Ovary (tissue), 10 donors: ENCODE measurements at places on chromosomes 2 and 18.

GRCh38 chr18:68714366-68714711 lies 569 bp downstream of the TMX3 start:
- DNase-seq, result no peak

DNA sequence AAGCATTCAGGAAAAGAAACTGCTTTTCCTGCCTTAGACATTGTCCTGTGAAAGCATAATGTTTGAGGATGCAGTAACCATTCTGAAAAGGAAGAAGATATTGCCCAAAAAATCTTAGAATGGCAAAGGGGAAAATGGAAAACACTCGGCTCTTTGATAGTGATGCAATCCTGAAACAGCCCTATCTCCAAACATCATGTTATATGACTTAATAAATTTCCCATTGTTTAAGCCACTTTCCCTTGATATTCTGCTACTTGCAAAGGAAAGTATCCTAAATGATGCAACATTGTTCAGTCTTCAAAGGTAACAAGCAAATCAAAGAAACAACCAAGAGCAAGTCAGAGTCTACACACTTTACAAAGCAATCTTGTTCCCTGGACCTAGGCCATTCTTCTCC lies 78.5 kb downstream of the EXOC6B start:
- no peak for DNase-seq

DNA sequence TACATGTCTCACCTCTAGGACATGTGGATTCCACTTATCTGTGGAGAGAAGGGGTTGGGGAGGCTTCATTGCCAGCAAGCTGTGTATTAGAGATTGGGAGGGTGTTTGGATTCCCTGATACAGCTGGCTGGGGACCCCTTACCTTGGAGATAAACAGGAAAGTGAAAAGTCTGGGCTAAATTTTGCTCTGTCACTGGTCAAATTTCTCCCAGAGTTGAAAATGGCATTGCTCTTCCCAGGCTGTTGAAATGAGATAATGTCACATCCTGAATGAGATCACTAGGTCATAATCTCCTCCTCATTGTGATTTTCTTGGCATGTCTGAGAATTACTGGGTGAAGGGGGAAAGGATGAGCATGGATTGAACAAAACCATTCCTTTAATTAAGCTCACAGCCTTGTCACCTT lies 265.0 kb upstream of the PARD3B start:
- DNase-seq, result no peak

DNA sequence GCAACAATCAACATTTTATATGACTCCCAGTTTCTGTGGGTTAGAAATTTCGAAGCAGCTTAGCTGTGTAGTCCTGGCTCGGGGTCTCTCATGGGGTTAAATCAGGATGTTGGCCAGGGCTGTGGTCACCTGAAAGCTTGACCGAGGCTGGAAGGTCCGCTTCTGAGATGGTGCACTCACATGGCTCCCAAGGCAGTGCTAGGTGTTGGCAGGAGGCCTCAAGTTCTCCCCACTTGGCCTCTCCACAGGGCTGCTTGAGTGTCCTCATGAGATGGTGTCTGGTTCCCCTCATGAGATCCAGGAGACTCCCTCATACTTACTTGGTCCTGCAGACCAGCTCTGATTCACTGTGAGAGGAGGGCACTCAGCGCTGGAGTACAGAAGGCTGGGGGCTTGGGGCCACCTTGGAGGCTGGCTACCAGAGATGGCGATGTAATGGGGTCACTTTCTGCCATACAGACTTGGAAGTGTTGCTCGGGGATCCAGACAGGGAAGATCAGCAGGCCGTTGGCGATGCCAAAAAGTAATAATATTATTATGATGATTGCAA lies 98.8 kb downstream of the INHBB start:
- no peak for DNase-seq

- no peak for DNase-seq
These were observed 6.9 kb downstream of the ZNF516 start for GRCh38 chr18:76488190-76488589.

DNA sequence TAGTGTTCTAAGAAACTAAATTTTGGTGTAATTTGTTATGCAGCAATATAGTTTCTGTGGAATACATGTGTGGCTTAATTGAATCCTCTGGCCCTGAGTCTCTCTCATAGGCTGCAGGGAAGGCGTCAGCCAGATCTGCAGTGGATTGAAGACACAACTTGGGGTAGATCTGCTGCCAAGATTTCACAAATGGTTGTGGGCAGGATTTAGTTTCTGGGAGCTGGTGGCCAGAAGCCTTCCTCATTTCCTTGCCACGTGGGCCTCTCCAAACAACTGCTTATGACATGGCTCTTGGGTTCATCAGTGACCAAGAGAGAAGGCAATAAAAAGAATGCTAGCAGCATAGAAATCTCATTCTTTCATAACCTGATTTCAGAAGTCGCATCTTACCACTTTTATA lies 28.2 kb downstream of the CCDC102B start:
- no peak for DNase-seq

DNA sequence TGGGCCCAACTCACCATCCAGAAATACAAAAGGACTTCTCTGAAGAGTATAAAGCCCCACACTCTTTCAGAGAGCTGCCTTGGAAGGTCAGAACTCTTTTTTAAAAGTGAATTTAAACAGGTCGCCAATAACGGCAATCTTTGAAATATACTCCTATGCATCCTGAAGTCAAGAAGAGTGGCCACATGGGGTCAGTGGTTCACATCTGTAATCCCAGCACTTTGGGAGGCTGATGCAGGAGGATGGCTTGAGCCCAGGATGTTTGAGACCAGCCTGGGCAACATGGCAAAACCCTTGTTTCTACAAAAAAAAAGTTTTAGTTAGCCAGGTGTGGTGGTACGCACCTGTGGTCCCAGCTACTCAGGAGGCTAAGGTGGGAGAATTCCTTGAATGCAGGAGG lies 68.1 kb upstream of the FZD7 start:
- DNase-seq, result no peak

- no peak for DNase-seq
These were observed 187.1 kb downstream of the NR4A2 start for GRCh38 chr2:156145469-156145868.

- peak; percentile 5 for DNase-seq
These were observed 10.2 kb upstream of the TEX261 start for GRCh38 chr2:71004857-71005256.

GRCh38 chr2:217703999-217704398 lies 298.8 kb downstream of the TNS1 start:
- no peak for DNase-seq

DNA sequence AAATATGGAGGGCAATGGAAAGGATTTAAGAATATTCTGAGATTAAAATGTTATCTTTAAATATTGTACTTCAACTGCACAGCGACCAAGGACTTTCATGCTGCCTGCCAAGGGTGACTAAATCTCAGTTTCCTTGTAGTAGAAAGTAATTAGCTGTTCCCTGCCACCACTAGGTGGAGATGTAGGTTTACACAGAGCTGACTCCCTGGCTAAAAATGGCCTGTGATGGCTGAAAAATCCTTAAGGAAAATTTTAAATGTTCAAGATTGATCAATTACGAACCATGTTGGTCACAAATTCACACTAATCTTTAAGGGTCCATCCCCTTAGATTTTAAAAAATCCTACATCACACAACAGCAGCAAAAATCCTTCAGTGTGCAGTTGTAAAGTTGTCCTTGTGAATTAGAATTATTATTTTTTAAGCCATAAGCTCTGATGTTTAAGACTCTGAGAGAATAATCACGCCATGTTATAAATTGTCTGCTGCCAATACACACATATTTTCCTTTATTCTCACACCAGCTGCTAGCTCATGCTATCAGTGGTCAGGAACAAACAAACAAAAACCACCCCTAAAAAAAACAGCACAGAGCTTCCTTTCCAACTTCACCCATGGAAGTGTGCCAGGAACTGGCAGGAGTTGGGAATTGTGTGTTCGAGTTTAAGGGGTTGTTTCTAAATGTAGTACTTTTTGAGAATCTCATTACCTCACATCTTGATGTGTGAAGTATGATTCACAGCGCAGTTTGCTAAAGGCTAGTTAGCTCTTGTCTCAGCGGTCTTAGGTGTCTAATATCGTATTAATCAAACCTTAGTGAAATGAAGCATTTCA lies 399.8 kb downstream of the TMEM182 start:
- no peak for DNase-seq

DNA sequence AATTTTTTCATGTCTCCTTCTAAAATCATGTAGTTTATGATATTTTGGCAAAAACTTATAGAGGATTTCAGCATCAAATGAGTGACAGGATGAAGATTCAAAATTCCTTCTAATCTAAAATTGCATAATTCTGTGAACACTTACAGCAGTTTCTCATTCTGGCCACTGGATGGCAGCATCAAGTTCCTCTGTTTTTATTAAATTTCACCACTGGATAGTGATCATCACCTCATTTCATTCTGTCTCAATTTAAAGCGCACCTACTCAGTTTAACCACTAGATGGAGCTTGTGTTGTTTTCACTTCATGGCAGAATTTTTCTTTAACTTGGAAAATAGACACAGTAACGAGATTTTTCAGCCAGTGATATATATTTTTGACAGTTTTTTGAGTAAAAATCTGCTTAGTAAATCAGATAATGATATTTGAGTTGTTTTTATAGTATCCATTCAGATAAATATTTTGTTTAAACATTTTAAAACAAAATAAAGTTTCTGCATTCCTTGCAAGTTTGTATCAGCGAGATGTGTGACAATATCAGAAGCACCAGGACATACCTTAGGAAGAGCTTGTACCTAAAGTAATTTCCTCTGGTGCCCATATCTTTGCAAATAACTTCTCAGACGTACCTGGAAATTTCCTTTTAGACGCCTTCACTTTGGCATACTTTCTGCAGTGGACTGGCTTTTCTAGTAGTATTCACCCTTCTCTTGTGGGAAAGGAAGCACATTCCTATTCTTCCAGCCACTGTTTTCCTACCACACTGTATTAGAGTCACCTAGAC lies 94.7 kb upstream of the ARHGAP15 start:
- DNase-seq, result peak; percentile 23

- DNase-seq, result no peak
These were observed 371.3 kb upstream of the HS6ST1 start for GRCh38 chr2:128689971-128690370.

DNA sequence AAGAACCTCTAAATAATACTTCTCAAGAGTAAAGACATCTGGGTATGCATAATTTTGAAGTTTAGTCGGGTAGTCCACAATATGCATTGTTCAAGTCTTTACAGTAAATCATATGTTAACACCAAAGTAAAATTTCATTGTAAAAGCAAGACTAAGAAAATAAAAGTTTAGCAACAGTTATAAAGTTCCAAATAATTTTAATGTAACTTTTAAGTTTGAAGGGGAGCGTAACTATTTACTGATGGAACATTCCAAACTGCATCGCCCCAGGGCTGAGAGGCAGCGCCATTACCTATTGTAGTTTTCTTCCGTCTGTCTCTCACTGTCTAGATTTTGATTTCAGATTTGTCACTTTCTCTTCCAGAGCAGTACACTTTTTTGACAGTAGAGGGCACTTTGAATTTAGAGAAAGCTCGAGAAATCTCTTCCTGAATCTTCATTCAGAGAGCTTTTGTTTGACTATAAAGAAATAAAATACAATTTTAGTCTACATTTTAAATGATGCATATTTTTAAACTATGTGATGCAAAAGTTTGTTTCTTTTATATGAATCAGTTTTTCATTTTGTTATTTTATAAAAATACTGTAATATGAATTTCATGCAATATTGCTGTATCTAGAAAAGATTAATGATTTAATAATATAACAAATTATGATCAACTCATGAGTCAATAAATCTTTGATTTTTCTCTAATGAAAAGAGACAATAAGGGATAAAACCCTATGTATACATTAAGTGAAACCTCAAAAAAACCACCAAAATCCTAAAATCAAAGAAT lies 389.8 kb downstream of the FIGN start:
- no peak for DNase-seq

GRCh38 chr2:16525265-16525887 lies 140.3 kb downstream of the CYRIA start:
- DNase-seq, result no peak

DNA sequence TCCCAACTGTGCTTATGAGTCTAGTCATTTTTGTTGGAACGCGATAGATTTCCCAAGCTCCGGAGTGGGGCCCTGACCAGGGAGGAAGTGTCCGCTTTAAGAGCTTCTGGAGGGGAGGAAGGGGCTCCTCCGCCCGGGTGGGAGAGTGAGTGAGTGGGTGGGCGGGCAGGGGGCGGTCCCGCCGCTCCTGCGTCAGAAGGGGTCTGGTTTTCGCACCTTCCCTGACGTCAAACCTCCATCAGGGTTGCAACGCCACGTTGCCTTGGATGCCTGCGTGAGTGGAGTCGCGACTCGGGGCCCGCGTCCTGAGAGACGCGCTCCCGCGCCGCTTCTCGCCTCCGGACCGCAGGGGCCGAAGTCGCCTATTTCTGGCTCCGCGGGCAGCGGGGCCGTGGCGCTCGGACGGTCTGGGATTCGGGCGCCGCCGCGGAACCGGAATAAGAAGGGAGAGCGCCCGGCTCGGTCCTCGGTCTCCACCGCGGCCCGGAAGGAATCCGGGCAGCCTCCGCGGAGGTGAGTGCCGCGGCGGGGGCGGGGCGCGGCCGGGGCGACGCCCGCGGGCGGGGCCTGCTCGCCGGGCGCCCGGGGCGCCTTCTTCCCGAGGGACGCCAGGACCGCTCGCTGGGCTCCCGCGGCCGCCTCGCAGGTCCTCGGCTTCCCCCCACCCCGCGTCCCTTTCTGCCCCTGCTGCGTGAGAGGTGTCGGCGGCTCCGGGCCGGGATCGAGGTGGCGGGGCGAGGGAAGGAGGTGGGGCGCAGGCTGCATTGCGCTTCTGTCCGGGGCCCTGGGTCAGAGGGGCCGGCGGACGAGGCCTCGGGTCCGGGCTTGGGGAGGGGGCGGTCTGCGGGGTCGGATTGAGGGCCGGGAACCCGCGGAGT lies at the start of gene ZDBF2:
ZDBF2 (plus strand) TSS at position 230 of the 878 bp plus-strand sequence. CDS start 7,187 bp downstream, outside the sequence.
- peak; percentile 73 for DNase-seq

DNA sequence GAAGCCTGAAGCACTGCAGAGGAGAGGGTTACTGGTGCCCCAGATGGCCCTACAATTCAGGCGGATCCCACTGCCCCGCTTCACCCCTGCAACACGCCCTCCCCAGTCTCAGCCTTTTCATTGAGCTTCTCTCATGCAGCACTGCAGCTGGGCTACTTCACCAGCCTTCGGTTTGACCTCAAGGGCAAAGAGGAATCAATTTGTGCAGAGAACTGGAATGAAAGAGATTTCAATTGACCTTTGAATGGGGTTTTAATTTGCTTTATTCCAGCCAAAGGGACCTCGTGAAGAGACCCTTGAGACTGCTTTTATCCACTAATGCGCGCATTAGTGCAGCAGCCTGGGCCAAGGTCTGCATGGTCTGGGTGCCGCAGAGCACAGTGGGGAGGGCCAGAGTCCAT lies 8.8 kb upstream of the POMC start:
- DNase-seq, result no peak

DNA sequence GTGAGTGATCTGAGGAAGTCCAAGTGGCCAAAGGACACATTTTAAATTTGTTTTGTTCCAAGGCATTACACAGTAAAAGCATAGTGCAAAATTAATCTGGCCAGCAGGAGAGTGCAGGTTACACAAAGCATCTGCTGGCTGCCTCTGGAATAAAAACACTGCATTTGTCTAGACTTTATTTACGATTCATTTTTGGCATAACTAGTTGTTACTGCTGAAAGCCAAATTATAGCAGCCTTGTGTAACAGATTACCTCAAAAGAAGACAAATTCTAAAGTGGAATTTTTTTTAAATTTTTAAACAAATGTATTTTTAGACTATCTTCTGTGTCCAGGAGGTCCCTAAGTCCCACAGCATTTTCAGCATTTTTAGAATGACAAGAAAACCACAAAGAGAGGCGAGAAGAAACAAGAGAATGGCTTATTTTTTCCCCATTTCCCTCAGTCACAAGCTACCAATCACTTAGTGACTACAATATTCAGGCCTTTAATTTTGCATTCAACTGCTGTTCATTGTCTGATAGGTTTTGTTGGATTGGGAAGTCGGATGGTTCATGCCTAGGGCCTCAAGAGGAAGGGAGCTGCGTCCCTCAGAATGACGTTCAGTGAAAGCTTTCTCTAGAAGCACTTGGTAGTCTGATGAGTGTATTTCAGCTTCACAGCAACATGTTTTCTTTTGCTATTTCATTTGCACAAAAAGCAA lies 46.0 kb downstream of the TMEFF2 start:
- no peak for DNase-seq
